ENCODE measurements at places on chromosomes 4 and X. TPM values are rescaled to one million over a fixed set of nuclear protein-coding genes. Genes with fewer than 3 reads are reported as not detected.

SPANXC gene
- not detected for total RNA-seq

CTAG2 gene
- not detected for total RNA-seq

TLR2 gene
- 12.9 TPM for total RNA-seq

PRR32 gene
- not detected for total RNA-seq

RBMXL3 gene
- total RNA-seq = not detected

- no peak for DNase-seq
These were observed 100.6 kb downstream of the AFF2 start for GRCh38 chrX:148601034-148601433.

DNA sequence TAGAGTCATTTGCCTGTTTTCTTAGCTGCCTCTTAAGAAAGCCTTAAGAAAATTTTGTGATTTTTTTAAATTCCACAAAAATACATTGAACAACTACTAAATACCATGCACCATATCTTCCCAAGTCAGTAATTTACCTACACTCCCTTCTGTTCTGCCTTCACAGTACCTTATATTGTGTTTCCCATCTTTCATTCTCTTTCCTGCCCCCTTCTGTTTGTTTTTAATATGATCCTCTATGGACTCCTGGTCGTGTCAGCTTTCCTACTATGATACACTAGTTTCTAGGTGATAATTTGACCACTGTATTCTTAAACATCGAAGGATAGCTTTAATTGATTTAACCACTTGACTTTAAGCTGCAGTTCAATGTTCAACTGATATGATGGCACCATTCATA is 297.7 kb upstream of the HAND2 start:
- no peak for DNase-seq

DNA sequence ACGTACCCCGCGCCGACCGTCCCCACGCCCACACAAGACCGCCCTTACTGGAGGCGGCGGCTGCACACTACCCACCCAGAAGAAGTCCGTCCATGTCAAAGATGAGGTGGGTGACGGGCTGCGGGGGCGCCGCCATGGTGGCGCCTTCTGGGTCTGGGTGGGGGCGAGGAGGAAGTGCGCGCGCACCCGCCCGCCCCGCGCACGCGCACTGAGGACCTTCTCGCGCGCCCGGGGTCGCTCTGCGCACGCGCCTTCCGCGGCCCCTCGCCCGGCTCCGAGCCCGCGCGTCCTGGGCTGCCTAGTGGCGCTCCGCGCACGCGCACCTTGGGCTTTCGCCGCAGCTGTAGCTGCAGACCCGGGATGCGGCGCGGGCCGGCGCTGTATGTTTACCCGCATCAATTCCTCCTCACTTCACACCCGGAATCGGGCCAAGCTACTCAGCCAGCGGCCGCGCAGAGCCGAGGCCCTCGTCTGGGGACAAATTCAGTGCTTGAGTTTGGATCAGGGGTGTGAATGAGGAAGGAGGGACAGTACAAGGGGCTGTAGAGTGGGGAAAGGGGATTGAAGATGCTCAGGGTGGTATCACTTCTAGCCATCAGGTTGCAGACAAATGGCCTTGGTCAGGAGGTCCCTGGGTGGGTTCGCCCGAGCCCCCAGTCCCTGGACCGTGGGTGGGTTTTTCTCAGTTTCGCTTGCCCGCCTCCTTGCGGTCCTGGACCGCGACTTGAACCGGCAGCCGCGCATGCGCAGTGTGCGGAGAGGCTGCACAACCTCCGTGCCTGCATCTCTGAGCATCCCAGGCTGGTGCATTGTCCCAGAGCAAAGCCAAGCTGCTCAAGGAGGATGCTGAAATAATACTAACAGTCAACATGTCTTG is at the start of gene PUDP:
Gene PUDP, minus strand, starts transcription at position 176 of the 877 bp plus-strand sequence. Its CDS starts 40 bp downstream, at position 136.
- peak; percentile 83 for DNase-seq

DNA sequence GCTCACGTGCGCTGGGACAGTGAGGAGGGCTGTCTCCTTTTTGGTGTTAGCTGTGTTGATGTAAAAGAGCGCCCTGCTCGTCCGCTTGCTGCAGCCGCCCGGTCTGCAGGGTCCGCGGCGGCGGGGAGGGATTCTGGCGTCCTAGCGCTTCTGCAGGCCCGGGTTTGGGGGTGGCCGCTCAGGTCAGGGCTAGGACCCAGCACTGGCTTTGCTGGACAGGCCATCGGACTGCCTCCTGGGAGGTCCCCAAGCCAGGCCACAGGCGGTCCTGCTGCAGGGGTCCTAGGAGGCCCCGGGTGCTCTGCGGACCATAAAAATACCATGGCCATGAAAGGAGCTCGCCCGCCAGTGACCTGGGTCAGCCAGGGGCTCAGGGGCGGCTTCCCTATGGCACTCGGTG is 308.7 kb downstream of the DCTD start:
- DNase-seq = no peak

DNA sequence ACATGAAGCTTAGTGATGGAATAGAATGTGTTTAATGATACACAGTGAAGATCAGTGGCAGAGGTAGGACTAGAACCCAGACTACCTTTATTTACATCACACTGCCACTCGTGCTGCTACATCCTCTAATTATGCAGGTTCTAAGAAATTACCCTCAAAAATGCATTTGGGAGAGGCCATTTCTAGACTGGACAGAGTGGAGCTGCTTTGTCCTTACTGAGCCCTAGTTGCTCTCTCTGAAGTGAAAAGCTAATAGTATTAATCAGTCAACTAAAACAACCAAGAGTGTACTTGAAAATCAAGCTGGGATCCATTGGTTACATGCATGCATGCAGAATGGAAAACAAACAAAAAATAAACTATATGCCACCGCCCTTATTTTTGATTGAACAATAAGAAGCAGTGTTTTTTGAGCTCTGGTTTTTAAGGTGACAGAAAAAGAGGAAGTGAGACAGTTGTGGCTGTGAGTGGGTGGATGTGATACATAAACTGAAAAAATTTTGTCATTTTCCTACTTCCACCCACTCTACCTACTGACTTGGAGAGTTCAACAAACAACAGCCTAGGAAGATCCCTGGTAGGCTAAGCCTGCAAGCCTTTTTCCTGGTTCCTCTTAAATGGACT is 6.8 kb upstream of the VSIG4 start:
- peak; percentile 24 for DNase-seq

GRCh38 chr4:78661086-78661690 is 109.6 kb downstream of the ANXA3 start:
- DNase-seq = no peak

DNA sequence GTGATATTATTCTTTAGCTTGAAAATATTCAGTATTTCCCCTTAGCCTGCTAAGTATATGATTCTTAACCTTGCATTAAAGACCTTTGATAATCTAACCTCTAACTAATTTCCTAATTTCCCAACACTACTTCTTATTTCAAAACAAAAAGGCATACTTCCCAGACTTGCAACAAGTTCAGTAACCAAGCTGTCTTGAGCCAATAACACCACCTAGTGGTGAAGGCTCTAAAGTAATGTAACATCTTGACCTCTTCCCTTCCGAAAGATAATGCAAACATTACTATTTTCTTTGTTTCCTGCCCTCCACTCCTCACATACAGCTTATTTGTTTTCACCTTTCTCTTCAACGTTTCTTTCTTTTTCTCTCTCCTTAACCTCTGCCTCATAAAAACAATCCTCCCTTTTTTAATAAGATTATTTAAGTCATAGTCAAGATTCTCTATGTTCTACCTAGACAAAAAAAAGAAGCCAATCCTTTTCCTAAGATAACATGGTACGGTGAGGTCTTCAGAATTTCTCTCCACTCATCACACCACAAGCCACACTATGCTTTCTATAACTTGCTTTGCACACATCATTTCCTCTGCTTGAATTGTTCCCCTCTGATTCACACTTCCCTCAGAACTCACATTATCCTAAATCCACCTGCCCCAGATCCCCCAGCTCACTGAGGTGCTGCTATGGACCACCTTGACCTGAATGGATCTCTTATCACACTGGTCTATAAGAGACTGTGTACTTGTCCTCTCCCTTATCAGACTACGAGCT is 3.5 kb downstream of the FAT1 start:
- DNase-seq = peak; percentile 57

DNA sequence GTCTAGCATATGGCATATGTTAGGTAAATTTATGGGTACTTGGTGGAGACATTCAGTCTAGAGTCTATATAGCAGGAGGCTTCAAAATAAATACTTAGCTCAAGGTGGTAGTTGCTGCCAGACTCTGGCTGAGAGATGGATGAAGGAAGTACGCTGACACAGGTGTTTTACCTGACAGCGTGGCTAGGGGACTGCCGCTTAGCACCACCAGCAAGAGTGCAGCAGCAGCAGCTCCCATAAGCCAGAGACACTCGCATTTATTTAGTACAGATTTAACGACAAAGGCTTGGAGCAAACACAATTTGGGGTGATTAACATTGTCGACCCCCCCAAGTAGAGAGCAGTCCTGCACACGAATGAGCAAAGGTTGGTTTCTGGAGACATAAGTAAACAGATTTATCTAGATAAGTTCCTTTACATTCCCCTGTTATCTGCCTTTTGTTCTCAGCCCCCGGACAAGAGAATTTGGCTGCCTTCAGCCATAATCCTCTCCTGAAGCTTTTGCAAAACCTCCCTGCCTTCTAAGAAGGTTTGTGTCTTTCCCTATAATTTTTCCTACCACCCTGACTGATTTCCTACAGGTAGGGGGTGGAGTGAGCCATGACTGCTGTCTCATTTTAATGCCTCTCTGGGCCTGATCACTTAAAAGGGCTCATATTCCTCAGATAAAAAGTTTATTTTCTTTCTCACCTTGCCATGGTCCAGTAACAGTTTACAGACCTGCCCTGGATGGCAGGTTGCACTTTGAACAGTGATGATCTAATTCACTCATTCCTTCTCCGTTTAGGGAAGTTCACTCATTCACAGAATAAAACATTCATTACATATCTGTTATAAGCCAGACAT is 64.6 kb downstream of the RHOH start:
- no peak for DNase-seq

GRCh38 chr4:12487000-12487399 is 997.1 kb downstream of the RAB28 start:
- DNase-seq = no peak

- DNase-seq = peak; percentile 53
These were observed 114.3 kb upstream of the TEX13C start for GRCh38 chrX:125205133-125205917.
